ENCODE measurements at places on chromosomes 11 and 22.

DNA sequence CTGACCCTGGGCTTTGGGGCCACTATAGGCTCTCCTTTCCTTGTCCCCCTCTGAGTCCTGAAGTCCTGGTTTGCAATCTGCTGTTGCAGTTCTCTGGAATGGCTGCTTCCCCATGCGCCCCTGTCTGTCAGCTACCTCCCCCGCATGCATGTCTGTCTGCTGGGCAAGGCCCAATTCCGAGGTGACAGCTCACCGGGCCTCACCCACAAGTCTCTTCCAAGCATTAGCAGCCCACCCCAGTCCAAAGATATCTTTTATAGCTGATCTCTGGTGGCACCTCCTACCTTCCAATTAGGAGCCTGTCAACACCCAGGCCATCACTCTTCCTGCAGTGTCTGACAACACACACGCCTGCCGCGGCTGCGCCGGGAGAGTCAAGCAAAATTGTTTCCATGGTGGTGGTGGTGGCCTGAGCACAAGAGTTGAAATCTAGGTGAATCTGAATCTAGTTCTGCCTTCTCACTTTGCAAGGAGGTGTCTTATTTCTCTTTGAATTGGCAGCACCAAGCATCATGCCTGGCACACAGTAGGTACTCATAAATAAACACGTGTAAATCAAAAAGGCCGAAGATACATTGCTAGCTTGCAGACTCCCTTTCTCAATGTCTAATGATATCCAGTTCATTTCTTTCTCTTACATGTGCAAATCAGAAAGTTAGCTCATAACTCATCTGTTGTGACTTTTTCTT is 1.2 kb upstream of the LMO2 start:
- no peak for DNase-seq

DNA sequence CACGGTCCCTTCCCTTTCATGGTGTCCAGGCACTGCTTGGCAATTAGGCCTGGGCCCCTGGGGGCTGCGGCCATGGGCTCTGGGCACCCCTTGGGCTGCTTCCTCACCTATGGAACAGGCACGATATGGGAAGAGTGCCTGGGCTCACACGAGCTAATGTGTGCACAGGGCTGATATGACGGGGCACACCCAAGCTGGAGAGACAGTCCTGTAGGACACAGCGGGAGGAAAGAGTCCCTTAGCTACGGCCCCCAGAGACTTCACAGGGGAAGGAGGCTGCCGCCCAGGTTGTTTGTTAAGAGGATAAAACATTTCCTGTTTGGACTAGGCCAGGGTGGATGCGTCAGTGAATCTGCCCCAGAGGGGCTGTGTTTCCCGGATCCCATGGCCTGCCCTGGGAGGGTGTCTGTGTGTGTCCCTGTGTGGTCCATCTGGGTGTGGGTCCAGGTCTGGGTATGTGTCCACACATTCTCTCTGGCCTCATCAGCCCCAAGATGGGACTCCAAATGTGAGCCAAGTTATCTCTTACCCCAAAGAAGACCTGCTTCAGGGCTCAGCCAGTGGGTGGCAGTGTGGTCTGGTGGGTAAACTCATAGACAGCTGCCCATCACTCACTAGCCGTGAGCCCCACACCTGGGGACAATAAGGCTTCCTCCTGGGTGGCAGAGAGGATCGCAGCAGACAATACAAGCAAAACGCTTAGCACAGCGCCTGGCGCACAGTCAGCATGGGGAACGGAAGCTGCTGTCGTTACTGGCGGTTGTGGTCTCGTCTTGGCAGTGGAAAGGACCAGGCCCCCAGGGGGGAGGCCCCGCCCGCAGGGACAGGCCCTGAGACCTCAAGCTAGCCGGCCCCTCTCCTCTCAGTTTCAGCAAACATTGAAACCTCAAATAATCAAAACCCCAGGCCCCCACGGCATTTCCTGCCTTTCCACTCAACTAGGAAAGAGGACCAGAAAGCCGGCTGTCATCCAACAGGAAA is 3.2 kb upstream of the EMID1 start:
- DNase-seq: peak; percentile 84

- DNase-seq: no peak
Observed at GRCh38 chr11:113859665-113860064, 15.7 kb downstream of the USP28 start.

DNA sequence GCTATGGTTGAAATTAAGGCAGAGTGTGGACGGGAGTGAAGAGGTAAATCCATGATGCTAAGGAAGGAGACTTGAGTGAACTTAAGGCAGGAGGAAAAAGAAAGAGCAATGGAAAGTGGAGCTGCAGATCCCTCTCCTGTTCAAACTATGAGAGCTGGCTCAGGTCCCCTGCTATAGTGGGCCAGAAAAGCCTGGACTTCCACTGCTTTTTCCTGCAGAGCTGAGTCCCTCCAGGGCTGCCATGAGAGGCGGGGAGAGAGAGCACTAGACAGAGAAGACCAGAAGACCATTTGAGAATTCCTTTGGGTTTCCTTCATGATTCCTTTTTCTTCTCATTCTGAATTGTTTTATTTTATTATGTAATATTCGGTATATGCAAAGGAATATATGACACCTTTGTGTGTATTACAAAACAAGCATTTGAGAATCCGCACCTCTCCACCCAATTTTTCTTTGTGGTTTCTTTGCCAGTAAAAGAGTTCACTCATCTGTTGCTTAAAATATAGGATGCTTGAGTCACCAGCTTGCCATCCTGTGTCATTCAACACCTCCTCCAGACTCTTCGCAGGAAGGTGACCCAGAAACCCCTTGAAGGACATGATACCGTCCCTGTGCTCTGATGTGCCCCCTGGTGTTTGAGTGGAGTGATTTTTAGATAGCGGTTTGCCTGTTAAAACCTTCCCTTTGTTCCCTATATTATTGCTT is 24.4 kb downstream of the SREBF2 start:
- peak; percentile 86 for DNase-seq

DNA sequence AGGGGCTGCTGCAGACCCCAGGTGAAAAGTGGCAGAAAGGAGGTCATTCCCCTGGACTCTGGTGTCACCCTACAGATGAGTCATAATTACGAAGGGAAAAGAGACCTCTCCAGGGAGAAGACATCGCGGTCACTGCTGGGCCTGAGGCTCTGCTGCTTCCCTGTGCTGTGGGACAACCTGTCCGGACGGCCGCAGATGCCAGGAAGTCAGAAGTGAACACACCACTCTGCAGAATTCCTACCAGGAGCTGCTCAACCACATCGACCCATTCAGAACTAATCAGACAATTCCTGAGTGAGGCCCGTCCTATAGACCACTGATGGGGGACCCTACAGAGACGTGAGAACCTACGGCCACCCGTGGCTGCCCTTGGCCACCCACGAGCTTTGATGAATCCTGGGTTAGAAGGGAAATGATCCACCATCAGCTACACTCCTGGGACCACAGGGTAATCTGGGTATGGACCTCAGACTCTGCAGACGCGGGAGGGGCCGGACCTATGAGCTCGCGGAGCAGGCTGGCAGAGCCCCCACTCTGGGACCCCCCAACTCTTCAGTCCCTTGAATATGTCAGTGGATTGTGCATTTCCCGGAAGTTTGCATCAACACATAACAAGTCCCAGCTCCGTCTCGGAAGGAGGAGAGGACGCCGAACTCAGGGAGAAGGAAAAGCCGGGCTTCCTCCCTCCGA is 636.7 kb downstream of the BRD1 start:
- no peak for DNase-seq

DNA sequence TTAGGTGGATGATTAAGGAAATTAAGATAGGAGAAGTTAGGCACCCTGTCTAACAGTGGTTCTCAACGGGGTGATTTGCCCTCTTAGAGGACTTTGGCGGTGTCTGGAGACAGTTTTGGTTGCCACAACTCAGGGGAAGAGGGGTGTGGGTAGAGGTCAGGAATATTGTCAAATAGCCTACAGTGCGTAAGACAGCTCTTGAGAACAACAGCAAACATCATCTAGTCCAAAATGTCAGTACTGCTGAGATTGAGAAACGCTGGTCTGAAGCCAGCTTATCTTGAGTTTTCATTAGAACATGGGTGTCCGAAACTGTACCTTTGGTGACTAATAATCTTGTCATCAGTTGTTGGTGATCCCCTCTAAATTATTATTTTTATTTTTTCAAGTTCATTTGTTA is 38.4 kb downstream of the CECR2 start:
- no peak for DNase-seq

- no peak for DNase-seq
Observed at GRCh38 chr22:42717197-42717928, 3.3 kb downstream of the A4GALT start.

GRCh38 chr11:13119941-13120520 is 110.9 kb downstream of the RASSF10 start:
- no peak for DNase-seq

DNA sequence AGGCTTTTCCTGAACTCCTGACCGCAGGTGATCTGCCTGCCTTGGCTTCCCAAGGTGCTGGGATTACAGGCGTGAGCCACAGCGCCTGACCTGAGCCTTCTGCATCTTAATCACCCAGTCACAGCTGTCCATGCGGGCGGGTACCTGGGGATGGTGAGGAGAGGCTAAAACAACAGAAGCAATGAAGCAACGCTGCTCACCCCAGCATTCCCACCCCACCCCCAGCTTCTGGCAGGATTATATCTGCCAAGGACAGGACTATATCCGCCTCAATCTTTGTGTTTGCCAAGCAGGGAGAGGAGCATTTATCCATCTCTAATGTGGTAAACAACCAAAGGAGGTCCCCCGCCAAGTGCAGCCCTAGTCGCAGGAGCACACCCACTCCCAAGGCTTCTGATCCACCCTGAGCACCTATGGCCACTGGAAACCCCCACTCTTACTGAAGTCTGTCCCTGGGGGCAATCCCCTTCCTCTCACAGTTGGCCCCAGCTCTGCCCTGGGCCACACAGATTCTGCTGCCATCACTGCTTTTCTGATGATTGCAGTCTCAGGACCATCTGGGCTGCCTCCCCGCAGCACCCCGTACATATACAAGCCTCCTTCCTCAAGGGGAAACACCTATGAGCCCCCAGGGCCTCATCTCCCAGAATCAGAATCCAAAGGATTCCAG is 8.8 kb upstream of the LGALS2 start:
- DNase-seq: no peak

DNA sequence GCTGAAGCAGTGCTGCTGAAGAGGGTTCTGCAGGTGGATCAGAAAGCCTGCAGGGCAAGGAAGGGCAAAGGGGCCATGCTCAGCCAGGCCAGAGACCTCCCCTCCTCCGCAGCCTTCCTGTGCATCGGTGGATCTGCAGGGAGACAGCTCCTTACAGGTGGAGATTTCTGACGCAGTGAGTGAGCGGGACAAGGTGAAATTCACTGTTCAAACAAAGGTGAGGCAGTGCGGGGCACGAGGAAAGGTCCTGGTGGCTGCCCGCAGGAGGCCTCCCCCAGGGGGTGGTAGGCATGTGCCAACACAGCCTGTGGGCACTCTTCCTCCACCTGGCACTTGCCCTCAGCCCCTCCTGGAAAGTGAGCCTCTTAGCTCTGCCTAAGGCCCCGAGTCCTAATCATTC is 8.6 kb downstream of the CFL1 start:
- DNase-seq: no peak

- no peak for DNase-seq
Observed at GRCh38 chr11:13329670-13330356, 52.2 kb downstream of the BMAL1 start.

Data from bone marrow (tissue), 2 donors.